ENCODE measurements at places on chromosomes 16 and 17.

- DNase-seq, result peak; percentile 16
Observed at GRCh38 chr16:22787466-22788192, 26.3 kb upstream of the HS3ST2 start.

DNA sequence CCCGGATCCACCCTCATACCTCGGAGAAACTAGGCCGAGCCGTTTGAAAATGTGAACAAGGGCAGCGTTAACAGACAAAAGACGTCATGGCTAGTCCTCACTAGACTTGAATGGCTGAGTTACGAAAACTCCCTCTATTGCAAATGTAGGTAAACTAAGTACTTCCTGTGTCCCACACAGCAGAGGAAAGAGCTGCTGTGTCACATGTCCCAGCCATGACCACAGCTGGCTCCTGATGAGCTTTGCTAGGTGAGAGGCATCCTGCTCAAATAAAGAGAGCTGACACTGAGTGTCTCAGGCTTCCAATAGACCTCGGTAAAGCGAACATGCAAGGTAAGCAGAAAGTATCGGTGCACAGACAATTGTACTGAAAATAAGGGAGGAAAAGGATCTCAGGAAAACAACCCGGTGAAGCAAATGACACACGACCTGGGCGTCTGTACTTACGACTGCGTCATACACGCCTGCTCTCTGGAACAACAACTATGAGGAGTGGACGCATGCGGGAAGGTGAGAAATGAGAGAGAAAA is 26.0 kb downstream of the TMEM204 start:
- no peak for DNase-seq

GRCh38 chr17:74128456-74129211 is 74.8 kb upstream of the RPL38 start:
- no peak for DNase-seq

- no peak for DNase-seq
Observed at GRCh38 chr17:9645851-9646545, 681 bp downstream of the USP43 start.

- DNase-seq, result no peak
Observed at GRCh38 chr17:49589577-49589927, 13.9 kb downstream of the NXPH3 start.

GRCh38 chr17:36813957-36814563 is 123.2 kb upstream of the LHX1 start:
- no peak for DNase-seq

DNA sequence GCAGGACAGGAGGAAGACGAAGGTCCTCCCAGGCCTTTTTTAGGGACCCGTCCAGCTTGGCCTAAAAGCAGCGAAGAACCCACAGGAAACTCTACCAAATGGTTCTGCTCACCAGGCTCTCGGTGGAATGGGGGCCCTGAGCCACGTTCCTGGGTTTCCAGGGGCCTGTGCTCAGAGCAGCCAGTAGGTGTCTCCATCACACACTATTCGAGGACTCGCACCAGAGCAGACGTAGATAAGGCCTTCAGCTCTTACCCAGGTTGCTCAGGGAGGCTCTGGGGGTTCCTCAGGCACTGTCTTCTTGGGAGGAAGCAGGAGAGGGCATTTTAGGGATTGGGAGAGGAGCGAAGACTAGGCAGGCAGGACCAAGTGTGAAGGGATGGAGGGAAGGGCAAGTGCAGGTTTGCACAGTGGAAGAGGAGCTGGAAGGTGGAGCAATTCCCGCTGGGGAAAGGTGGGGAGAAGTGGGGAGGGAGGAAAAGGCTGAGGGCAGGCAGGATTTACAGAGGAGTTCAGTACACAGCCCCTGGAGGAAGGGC is 157.1 kb downstream of the RGS9 start:
- DNase-seq, result peak; percentile 60

GRCh38 chr16:1938316-1938715 is 4.7 kb downstream of the MSRB1 start:
- DNase-seq, result no peak

DNA sequence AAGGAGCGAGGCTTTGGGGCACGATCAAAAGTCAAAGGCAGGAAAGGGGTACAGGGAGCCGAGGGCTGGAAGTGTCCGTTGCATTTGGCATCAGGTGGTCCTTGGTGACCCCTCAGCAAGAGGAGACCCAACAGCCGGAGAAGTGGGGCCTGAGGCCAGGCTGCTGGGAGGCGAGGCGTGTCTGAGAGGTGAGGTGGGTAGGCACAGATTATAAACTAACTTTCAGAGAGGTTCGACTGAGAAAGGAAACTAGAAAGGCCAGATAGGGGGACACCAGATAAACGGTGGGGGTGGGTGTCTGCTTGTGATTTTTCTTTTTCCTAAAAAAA is 3.6 kb downstream of the PECAM1 start:
- no peak for DNase-seq

- no peak for DNase-seq
Observed at GRCh38 chr16:56102183-56102686, 89.1 kb upstream of the GNAO1 start.

DNA sequence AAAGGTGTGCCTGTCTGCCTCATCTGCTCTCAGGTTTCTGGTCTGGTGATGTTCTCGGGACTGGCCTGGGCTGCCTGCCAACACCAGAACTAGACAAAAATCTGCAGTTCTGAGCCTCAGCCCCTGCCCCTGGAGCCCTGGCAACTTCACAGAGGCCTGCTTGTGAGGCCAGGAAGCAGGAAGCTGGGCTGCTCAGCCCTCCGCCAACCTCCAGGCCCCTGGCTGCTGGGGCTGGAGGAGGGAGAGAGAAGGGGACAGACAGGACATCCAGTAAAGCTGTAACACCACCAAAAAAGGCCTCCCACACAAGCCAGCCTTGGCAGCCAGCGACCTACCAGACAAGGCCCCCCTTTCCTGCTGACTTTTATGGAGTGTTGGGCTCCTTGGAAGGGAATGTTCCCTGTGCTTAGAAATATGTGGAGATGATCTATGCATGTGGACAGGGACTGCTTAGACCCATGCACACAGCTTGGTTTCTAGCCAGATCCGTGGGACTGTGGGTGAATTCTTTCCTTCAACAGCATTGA is 157.6 kb downstream of the XYLT1 start:
- no peak for DNase-seq

DNA sequence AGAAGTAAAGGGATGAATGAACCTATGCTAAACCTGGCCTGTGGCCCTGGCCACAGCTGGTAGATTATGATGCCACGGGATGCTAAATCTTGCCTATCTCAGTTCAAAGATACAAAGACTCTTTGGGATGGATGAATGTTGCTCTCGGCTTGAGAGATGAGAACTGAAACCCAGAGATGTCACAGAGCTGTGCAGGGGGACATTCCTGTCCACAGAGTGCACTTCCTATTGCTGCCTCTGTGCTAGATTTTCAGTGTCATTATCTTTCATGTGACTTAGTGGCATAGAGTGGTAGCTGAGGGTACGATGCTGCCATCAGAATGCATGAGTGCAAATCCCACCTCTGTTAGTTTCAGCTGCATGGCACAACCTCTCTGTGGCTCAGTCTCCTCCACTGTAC is 2.3 kb upstream of the MT1M start:
- DNase-seq, result no peak

GRCh38 chr16:87487361-87487924 is 5.4 kb downstream of the ZCCHC14 start:
- no peak for DNase-seq

DNA sequence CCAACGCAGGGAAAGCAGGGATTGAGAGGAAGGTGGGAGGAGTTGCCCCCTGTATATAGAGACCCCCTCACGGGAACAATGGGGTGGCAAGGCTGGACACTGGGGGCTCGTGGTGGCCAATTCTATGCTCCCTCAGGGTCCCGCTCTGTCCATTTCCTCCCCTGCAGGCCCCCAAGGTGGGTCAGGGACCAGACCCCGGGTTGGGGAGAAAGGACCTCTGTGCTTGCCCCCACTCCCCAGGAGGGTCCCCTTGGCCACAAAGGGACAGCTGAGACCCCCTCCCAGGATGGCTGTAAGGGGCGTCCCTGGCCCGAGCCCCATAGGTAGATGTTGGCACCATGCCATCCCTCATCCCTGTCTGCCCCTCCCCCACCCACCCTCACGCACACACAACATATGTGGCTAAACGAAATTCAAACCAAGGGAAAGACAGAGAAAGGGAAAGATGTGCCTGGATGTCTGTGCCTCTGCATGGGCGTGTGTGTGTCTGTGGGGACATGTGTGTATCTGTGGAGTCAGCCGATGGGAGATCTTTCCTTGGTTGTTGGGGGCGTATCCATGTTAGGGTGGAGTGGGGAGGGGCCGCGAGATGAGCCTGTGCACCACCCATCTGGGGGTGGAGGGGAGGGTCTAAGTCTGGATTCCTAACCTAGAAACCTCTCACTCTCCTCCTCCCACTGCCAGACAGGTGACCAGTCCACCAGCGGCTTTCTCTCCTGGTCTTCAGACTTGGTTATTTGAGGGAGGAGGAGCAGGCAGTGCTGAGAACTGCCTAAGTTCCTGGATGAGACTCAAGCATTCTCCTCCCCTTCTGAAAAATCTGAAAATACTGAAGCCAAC is 642 bp upstream of the NEUROD2 start:
- DNase-seq, result no peak

- no peak for DNase-seq
Observed at GRCh38 chr17:10177131-10177912, 21.1 kb downstream of the GAS7 start.

GRCh38 chr17:10200016-10200415 is 1.6 kb upstream of the GAS7 start:
- DNase-seq, result no peak

DNA sequence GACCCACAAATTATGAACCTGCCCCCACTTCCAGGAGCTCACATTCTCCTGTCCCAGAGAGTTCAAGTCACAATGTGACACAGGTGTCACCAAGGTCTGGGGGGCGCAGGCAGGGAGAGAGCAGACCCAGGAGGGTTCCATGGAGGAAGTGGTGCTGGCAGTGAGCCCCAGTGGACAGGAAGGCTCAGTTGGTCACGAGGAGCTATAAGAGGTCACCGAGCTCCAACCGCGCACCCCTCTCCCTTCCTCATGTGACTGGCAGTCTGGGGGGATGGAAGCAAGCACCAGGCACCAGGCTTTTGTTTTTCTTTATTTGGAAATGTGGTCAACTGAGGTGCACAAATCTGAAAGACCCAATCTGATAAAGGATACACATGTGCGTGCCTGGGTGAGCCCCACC is 2.5 kb downstream of the ITGAD start:
- no peak for DNase-seq

DNA sequence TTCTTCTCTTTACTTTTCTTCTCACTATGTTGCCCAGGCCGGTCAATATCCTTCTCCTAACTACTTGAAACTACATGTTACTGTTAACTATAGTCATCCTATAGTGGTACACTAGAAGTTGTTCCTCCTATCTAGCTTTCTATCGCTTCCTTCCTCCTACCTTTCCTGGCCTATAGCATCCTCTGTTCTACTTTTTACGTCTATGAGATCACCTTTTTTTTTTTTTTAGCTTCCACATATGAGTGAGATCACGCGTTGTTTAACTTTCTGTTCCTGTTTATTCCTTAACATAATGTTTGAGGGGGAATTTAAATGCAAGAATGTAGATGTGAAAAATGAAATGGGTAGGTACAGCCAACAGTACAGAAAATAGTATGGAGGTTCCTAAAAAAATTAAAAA is 30.5 kb upstream of the YPEL2 start:
- DNase-seq, result no peak

GRCh38 chr16:51831595-51832367 is 680.7 kb upstream of the SALL1 start:
- DNase-seq, result no peak

DNA sequence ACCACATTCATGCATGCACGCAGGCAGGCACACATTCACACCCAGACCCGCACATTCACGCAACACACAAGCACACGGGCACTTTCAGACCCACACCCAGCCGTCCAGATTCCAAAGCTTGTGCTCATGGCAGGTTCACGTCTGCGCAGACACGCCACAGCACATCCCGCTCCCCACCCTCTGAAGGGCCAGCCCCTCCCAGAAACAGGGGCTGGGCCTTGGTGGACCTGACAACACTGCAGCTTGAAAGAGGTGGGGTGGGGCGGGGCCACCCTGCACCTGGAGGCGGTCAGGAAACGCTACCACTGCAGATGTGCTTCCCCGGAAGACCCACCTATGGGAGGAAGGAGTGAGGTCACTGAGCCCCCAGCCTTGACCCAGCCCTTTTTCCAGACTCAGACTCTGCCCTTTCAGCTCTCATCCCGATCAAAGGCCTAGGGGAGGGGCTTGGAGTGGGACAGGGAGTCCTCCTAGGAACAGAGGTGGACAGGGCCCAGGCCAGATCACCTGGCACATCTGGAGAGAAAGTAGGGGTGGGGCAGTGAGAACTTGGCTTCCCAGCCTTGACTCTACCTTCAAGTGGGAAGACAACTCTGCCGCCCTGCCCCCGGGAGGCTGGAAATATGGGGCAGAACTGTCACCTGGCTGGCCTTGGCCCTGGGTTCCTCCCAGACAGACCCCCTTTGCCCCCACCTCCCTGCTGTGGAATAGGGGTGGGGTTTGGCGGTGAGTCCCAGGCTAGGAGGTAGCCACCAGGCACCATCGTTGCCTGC is 11.0 kb downstream of the P3H4 start:
- no peak for DNase-seq

GRCh38 chr16:66925322-66925840 is at the start of gene RRAD:
Gene RRAD (minus strand): TSS chr16:66925535. CDS start chr16:66925179, 356 bp downstream.
- DNase-seq, result no peak

- DNase-seq, result no peak
Observed at GRCh38 chr16:88803264-88803987, at the start of gene CDT1. Gene CDT1 (plus strand): TSS chr16:88803789. CDS start chr16:88803832, 43 bp downstream.

DNA sequence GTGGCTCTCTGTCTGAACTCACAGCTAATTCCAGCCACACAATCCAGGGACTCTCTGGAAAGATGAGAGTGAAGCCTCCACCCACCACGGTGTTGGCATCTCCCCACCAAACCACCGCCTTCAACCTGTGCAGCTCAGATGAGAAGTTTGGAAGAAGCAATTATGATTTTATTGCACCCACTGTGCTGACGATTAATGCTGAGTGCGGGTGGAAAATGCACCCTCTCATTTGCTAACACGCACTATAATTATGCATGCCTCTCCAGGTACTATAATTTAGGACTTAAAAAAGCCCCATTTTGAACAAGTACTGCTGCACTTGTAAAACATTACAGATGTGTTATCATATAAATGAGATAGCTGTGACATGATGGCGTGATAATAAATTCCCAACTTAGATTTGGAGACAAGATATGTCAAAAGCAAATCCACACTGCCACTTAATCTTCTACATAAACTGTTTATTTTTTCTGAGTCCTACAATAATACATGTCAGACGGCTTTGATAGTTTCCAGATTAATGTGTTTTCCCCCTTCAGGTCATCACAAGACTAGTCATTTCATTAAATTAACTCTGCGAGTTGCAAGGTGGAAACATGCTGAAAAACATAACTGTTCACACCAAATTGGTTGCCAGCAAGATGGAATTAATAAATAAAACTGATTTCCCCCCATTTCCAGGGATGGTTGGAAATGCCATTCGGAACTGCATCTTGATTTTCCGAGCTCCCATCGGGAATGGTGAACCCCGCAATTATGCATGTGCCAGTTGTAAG is 466.5 kb upstream of the MAF start:
- no peak for DNase-seq

- no peak for DNase-seq
Observed at GRCh38 chr17:47847341-47848197, 3.4 kb downstream of the SP6 start.

GRCh38 chr17:57033296-57033695 is 51.8 kb upstream of the AKAP1 start:
- DNase-seq, result no peak

- no peak for DNase-seq
Observed at GRCh38 chr16:88454523-88454947, 1.5 kb downstream of the ZFPM1 start.

All from astrocyte of the cerebellum (primary cell).